Left cardiac atrium (tissue), 4 donors: ENCODE measurements at places on chromosomes 1 and 21.

DNA sequence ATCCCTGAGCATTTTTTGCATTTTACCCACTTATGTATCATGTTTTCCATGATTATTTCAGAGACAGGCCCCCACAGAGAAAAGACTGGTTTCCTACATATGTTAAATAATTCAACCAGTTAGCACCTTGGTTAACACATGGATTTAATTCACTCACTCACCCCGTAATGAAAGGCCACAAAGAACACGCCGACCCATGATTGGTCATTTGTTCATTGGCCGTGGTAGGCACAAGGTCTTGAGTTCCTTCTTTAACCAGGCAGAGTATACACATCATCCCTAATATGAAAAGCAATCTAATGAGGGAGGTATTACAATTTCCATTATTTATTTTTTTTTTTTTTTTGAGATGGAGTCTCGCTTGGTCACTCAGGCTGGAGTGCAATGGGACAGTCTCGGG lies 50.6 kb downstream of the RPS6KA1 start:
- no peak for DNase-seq

DNA sequence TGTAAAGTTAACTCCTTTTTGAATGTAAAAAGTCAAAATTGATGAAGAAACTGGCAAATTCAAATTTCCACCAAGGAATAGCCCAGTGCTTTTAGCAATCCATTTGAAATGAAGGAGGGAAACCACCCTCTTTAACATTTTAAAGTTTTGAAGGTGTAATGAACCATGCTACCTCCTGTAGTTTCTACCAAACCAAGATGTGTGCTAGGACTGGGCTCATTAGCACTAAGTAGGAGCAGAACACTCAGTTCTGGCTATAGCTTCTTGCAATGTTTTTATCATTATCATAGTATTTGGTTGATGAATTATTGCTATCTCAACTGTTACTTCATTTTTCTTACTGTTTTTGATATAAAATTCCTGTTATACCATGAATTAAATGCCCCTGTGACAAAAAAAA lies 319.2 kb upstream of the ZRANB2 start:
- no peak for DNase-seq

GRCh38 chr1:208298593-208299269 lies 54.5 kb upstream of the PLXNA2 start:
- peak; percentile 46 for DNase-seq

DNA sequence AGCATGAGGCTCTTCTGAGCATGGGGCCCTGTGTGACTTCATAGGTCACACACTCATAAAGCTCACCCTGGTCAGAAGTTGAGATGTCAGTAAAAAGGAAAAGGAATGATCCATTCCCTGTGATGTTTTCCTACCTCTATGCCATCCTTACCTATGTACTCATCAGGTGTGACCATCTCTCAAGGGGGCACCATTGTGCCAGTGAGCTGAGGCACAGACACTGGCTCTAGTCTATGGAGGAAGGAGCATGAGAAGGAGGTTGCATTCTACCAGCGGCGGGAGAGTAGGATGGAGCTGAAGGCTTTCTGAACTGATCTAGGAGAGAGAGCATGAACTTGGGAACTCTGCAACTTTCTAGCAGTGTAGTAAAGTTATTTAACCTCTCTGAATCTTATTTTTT lies 65.8 kb upstream of the RGL1 start:
- DNase-seq, result no peak

GRCh38 chr1:47984175-47984789 lies 12.9 kb downstream of the TRABD2B start:
- DNase-seq, result peak; percentile 81

DNA sequence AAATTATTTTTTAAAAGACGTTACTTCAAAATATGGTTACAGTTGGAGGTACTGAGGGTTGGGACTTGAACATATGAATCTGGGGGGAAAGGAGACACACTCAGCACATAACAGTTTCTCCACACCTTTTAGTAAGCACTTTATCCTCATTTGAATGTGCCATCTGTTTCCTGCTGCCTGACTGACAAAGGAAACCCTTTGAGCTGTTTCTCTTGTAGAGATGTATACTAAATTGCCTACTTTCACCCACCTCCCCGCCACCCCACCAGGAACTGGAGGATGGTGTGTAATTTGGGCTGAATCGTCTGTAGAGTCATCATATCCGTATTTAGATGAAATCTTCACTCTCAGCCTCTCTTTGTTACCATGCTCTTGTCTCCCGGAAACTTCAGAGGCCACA lies 108.1 kb downstream of the KAZN start:
- DNase-seq, result no peak

- DNase-seq, result no peak
These were observed 227.0 kb upstream of the B3GALT2 start for GRCh38 chr1:193413376-193413775.

GRCh38 chr1:209041927-209042326 lies 541.6 kb upstream of the CAMK1G start:
- no peak for DNase-seq

GRCh38 chr1:111204201-111204982 lies 3.9 kb upstream of the DENND2D start:
- DNase-seq, result peak; percentile 57

- no peak for DNase-seq
These were observed 159.0 kb upstream of the KCNJ15 start for GRCh38 chr21:38097789-38098188.

- no peak for DNase-seq
These were observed 78.9 kb upstream of the CTTNBP2NL start for GRCh38 chr1:112317140-112317539.

- no peak for DNase-seq
These were observed 152.3 kb downstream of the SNX7 start for GRCh38 chr1:98813738-98814309.

GRCh38 chr1:109874445-109874844 lies 36.2 kb upstream of the CSF1 start:
- DNase-seq, result no peak

GRCh38 chr1:36366091-36366661 lies 19.5 kb downstream of the STK40 start:
- no peak for DNase-seq

DNA sequence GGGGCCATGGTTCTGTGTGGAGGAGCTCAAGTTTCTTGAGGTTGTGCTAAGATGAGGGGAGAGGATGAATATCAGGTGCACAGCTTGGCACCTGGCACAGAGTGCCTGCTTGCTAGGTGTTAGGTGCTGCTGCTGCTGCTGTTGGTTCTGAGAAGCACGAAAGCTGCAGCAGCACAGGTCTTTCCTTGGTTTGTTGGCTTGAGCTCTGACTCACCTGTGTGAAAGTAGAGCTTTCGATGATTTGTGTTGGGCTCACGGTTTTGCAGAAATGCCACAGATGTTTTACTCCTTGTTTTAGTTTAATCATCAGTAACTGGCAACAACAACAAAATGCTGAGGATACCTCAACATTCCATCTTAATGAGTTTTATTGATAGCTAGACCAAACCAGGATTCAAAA lies 221.6 kb downstream of the BRINP2 start:
- DNase-seq, result no peak

GRCh38 chr1:12053752-12054548 lies 9.2 kb upstream of the TNFRSF8 start:
- DNase-seq, result no peak

DNA sequence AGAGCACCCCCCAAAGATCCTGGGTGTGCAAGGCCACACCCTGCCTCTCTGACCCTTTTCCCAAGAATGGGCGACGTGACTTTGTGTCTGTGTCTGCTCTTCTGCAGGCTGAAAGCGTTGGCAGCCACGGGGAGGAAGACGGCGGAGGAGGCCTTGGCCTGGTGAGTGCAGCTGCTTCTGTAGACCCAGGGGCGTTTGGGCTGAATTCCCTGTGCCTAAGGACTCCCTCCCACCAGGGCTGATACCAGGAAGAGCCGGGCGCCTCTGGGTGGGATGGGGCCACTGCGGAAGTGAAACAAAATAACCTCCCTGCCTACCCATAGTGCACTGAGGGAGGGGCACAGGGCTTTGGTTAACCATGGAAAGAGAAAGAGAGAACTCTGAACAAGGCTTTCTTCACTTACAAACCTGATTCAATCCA lies 2.5 kb downstream of the UBASH3A start:
- DNase-seq, result no peak

GRCh38 chr1:229340496-229340895 lies 2.4 kb downstream of the CCSAP start:
- no peak for DNase-seq

- DNase-seq, result no peak
These were observed 19.8 kb upstream of the HPDL start for GRCh38 chr1:45306905-45307304.

- DNase-seq, result no peak
These were observed 60.1 kb downstream of the AGPAT3 start for GRCh38 chr21:43925096-43925481.

GRCh38 chr1:207407655-207408260 lies 46.4 kb upstream of the CR2 start:
- DNase-seq, result no peak

DNA sequence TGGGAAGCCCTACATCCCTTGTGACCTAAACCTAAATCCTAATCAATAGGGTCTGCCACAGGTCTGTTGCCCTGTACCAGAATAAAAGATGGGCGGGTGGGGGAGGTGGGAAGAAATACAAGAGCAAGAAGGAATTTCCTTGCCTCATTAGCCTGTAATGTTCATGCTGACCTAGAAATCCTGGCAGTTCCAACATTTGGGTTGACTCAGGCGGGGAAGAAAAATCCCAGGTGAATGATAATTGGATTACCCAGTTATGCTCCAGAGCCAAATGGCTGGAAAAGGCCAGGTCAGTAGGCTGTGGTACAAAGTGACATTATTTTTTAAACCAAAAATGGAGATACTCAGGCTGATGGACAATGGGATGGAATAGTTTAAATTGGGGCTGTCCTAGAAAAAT lies 27.3 kb upstream of the A3GALT2 start:
- DNase-seq, result no peak

DNA sequence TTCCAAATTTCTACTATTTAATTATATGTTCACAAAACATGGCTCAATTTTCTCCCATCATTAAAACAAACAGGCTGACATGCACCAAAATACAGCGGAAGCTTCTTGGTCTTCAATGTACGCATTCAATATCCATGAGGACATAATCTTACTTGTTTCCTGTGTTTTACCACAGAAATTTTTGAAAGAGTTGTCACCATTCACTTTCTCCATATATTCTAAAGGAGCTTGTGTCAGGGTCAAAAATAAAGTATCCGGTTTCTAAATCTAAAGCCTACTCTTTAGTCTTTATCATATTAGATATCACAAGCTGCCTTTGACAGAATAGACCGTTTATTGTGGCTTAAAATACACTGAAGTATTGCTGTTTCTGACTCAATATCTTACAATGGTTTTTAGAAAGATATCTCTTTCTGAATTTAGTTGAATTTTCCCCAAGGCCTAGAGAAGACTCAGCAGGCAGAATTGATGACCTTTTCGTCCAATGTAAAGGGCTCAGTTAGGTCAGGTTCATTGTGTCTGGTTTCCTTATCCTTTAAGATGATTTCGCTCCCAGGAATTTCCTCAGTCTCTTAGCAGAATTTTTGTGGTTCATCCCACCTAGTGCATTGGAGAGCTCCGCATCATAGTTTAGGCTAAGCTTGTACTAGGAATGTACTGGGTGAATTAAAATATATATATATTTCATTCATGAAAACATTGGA lies 717.2 kb downstream of the NCAM2 start:
- no peak for DNase-seq

DNA sequence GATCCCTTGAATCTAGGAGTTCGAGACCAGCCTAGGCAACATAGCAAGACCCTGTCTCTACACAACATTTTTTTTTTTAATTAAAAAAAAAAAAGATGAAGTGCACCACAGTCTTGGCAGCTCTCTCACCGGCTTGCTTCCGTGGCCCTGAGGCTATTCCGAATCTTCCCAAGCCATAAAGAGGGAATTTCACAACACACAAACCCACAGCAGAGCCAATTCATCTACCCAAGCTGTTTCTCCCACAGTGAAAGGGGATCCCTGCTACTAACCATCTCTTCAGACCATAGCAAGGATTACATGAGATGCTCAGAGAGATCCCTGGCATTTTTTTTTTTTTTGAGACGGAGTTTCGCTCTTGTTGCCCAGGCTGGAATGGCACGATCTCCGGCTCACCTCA lies 8.3 kb upstream of the CHD5 start:
- DNase-seq, result no peak

GRCh38 chr1:161954050-161954449 lies 69.6 kb downstream of the OLFML2B start:
- no peak for DNase-seq

GRCh38 chr1:224067621-224068457 lies 46.1 kb upstream of the FBXO28 start:
- no peak for DNase-seq

- no peak for DNase-seq
These were observed 850.2 kb downstream of the BRINP3 start for GRCh38 chr1:189627427-189627826.

GRCh38 chr1:27444632-27445031 lies 45.3 kb downstream of the WASF2 start:
- no peak for DNase-seq

DNA sequence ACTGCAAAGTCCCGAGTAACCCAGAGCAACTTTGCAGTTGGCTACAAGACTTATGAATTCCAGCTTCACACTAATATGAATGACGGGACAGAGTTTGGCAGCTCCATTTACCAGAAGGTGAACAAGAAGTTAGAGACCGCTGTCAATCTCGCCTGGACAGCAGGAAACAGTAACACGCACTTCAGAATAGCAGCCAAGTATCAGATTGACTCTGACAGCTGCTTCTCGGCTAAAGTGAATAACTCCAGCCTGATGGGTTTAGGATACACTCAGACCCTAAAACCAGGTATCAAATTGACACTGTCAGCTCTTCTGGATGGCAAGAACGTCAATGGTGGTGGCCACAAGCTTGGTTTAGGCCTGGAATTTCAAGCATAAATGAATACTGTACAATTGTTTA lies 66.8 kb downstream of the ACBD6 start:
- DNase-seq, result no peak

- no peak for DNase-seq
These were observed 104.2 kb upstream of the DMRTA2 start for GRCh38 chr1:50527249-50527986.

DNA sequence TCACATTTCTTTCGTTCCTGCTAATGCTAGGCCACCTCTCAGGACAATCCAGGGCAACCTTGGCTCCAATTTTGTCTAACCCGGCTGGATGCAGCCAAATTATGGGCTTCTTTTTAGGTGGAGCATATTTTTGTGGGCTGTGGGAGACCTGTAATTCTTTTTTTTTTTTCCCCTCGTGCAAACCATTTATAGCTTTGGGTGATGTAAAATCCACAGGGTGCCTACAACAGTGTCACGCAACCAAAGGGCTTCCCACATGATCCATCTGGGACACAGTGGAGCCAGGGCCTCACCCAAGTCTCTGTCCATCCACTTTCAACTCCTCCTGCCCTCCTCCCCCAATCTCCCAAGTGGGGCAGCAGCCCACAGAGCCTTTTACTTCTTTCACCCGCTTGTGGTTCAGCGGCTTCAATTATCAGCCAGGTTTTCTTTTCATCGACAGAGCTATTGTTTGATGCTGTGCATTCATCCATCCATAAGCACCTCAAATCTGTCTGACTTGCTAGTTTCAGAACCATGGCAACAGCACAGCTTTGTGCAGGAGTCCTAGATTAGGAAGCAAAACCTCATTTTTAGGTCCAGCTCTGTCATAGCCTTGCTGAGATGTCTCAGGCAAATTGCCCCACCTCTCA lies 10.0 kb upstream of the OVAAL start:
- DNase-seq, result no peak
